Mesothelial cell of epicardium (in vitro differentiated cells): ENCODE measurements at places on chromosomes 11 and 22.

DNA sequence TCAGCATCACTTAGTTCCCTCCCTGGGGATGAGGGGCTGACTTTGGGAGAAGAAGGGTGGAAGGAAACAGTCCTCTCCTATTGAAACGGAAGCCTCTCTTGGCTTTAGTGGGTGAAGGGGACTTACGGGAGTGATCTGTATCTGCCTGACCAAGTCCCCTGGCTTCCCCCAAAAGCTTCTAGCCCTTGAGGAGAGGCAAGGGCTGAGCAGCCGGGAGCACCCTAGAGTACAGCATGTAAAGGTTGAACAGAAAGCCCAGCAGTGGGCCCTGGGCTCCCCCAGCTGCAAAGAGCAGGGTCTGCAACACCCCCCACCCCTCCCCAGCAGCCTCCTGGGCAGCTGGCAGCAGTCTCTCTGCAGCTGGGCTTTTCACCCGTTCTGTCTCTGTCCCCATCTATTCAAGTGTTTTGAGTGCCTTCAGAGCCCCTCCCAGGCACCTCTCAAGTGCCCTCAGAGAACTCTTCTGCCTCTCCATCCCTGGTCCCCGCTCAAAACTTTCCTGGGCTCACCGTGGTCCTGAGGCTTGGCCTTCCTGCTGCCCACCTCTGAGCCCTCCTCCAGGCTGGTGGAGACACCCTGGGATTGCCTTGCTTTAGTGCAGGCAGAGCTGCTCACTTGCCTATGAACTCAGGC, 2.7 kb downstream of the CAPN5 start:
- no peaks in the 10 kb centered on the region for H3K36me3 ChIP-seq
- H3K4me1 ChIP-seq: peaks cover 29% of the 10 kb centered on the region
- DNase-seq: no peak
- H3K27me3 ChIP-seq: no peaks in the 10 kb centered on the region
- no peak overlapping the region for H3K27ac ChIP-seq

GRCh38 chr11:70448983-70449567, 50.7 kb downstream of the CTTN start:
- no peaks in the 10 kb centered on the region for H3K27me3 ChIP-seq
- no peak overlapping the region for H3K4me3 ChIP-seq
- H3K27ac ChIP-seq: no peak overlapping the region
- DNase-seq: no peak
- peaks cover 3% of the 10 kb centered on the region for H3K36me3 ChIP-seq

- DNase-seq: no peak
- H3K4me1 ChIP-seq: peaks cover 18% of the 10 kb centered on the region
- H3K4me3 ChIP-seq: no peak overlapping the region
- H3K27ac ChIP-seq: no peak overlapping the region
- peaks cover 8% of the 10 kb centered on the region for H3K36me3 ChIP-seq
These were observed 274.4 kb upstream of the SYN3 start for GRCh38 chr22:33332538-33332937.

DNA sequence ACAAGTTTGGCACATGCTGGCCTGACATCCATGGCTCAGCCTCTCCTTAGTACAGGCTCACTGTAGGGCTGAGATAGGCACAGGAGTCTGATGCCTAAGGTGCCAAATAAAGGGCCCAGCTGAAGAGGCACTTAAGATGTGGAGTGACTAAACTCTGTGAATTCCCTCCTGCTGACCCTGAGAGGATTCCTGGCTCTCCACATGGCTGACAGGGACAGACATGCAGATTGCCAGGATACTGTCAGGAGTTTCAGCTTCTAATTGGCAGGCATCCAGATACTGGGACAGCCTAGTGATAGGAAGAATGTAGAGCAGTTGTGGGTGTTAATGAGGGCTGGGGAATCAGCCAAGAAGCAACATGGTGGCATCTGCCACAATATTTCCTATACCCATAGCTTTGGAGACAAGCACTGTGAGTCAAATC, 558.7 kb downstream of the INSC start:
- H3K36me3 ChIP-seq: peaks cover 2% of the 10 kb centered on the region
- H3K27ac ChIP-seq: no peak overlapping the region
- H3K4me3 ChIP-seq: no peak overlapping the region
- no peaks in the 10 kb centered on the region for H3K27me3 ChIP-seq

- DNase-seq: no peak
- no peaks in the 10 kb centered on the region for H3K27me3 ChIP-seq
- H3K4me1 ChIP-seq: no peaks in the 10 kb centered on the region
- H3K4me3 ChIP-seq: no peak overlapping the region
- no peaks in the 10 kb centered on the region for H3K36me3 ChIP-seq
These were observed 98.5 kb downstream of the SMCO4 start for GRCh38 chr11:93444617-93445073.
